Stimulated activated CD4-positive, alpha-beta T cell treated with anti-CD3 and anti-CD28 coated beads, TNF-alpha, amount 100 ng/mL, for 4 hours (primary cell): ENCODE measurements at places on chromosomes 1 and 21.

DNA sequence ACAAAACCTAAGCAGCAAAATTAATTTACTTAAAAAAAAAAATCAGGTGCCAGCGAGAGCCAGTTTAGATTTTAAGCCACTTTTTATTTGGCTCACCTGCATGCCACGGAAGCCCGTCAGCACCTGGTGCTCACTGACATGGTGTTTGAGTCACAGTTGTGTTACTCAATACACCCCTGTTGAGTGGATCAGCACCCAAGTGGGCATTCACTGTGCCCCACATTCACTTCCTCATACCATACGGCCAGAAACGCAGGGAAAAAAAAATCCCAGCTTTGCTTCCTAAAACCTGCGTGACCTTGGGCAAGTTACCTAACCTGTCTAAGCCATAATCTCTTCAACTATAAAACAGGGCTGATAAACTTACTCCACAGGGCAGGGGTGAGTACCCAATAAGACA, 42.8 kb upstream of the SIM2 start:
- DNase-seq: no peak

- no peak for DNase-seq
Observed at GRCh38 chr1:203202431-203203245, 16.1 kb upstream of the CHI3L1 start.

- no peak for DNase-seq
Observed at GRCh38 chr1:11342621-11343032, 69.6 kb downstream of the UBIAD1 start.

GRCh38 chr1:7267493-7267892, 482.2 kb downstream of the CAMTA1 start:
- no peak for DNase-seq

- no peak for DNase-seq
Observed at GRCh38 chr21:42659416-42660117, 6.1 kb downstream of the PDE9A start.

DNA sequence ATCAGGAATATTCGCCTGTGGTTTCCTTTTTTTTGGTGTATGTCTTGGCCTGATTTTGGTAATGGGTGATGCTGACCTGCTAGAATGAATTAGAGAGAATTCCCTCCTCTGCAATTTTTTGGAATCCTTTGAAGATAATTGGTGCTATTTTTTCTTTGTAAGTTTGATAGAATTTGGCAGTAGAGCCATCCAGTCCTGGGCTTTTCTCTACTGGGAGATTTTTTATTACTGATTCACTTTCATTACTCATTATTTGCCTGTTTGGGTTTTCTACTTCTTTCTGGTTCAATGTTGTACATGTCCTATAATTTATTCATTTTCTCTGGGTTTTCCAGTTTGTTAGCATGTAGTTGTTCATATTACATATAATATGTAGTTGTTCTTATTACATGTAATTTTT, 48.7 kb downstream of the NTMT2 start:
- DNase-seq: no peak

DNA sequence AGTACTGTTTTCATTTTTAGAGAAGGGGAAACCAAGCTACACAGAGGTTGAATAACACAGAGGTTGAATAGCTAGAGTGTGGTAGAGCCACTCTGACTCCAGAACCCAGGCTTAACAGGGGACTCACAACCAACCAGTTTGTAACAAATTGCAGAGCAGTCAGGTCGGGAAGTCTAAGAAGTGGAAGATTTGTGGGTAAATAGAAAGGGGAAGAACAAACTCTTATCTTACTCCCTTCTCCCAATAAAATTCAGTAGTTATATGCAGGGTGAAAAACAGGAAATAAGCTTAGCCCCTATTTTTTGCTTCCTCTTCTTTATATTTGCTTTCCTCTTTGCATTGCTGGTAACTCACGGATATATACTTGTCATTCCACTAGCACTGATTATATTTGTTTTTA, 23.2 kb downstream of the CDC42 start:
- DNase-seq: no peak

GRCh38 chr1:50491142-50491541, 67.9 kb upstream of the DMRTA2 start:
- DNase-seq: no peak

DNA sequence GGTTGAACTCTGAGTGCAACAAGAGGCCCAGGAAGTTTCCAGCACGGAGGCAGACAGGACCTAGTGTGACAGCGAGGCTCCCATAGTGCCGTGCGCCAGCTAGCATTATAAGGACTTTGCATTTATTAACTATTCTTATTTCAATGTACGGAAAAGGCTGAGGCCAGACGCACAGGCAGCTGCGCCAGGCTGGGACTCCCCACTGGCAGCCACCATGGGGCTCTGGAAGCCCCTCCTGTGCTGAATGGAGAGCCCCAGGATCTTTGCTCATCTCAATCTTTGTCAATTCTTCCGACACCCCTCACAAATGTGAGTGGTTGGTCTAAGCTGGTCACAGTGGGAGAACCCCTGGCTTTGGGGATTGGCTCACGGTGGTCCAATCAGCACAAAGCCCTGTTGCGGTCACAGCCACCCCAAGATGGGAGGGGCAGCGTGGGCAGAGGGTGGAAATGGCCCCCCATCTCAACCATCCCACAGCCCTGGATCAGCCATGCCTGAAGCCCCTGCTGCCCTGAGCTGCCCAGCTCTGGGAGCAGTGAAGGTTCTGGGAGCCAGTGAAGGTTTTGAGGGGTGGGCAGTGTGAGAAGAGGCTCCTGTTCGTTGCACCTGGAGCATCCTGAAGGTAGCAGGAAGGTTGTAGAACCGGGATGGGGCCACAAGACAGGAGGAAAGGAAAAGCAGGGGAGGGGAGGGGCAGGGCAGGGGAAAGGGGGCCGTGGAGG, 59.5 kb upstream of the ADARB1 start:
- no peak for DNase-seq

GRCh38 chr1:33118274-33118673, 37.3 kb downstream of the AZIN2 start:
- DNase-seq: no peak

DNA sequence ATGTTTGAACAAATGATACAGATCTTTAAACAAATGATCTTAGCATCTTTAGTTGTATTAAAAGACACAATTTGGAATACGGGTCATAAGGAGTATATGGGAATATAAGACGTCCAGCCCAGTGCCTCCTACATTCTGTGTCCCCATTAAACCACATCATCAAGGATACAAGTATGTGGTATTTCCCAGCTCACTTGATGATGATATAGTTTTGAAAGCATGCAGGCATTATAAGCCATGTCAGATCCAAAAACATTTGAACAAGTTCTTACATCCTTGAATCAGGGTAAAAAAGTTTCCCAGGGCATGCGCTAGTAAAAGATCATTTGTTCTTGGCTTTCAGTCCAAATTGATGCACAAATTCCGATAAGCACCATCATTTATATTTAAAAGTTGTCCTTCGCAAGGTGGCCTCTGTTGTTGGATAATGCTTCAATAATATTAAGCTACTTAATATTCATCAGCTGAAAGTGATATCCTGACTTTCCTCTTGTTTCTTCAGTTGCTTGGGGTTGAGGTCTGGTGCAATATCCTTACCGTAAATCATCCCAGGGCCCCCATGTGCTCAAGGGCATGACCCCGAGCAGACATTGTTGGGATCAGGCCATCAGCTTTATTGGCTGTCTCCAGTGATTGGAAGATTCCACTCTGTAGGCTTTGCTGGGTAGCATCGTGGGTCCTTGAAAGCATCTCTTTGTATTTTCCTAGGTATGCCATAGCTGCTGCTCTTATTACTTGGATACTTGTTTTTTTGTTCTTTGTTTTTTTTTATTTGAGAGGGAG, 61.8 kb downstream of the CENPF start:
- no peak for DNase-seq

GRCh38 chr1:147720557-147720956, 39.8 kb downstream of the GJA5 start:
- DNase-seq: no peak

- no peak for DNase-seq
Observed at GRCh38 chr1:57470036-57470435, 46.2 kb upstream of the DAB1 start.

DNA sequence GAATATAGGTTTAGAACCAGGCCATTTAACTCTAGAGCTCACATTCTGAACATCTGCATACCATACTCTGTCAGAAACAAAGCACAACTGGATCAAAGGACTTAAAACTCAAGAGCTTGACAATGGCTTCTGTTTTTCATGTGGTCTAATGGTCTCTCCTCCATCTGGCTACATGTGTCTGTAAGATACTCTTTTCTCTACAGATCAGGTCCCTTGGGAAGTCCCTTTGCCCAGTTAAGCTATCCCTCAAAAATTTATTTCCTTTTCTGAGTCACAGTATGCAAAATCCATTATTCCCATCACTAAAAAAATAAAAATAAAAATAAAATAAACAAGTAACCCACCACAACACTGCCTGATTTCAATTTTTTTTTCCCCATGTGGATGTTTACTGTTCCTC, 357.0 kb upstream of the PRMT6 start:
- no peak for DNase-seq

DNA sequence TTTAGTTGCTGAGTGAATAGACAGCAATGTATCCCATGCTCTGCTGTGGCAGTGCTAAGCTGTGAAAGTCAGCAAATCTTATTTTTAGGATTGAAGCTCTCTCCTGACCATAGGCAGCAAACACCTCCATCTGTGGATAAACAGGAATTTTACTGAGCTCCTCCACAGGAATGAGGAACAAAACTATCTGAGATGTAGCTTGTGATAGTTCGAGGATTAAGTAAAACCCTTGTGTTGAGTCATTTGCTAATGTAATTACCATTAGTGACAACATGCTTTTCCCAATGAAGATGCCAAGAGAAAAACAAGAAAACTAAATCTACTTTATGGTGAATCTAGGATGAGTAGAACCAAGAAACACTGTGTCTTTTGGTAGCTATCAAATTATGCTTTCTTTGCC, 122.7 kb downstream of the CLEC20A start:
- no peak for DNase-seq

- DNase-seq: no peak
Observed at GRCh38 chr1:43932786-43933385, 715 bp upstream of the ARTN start.

DNA sequence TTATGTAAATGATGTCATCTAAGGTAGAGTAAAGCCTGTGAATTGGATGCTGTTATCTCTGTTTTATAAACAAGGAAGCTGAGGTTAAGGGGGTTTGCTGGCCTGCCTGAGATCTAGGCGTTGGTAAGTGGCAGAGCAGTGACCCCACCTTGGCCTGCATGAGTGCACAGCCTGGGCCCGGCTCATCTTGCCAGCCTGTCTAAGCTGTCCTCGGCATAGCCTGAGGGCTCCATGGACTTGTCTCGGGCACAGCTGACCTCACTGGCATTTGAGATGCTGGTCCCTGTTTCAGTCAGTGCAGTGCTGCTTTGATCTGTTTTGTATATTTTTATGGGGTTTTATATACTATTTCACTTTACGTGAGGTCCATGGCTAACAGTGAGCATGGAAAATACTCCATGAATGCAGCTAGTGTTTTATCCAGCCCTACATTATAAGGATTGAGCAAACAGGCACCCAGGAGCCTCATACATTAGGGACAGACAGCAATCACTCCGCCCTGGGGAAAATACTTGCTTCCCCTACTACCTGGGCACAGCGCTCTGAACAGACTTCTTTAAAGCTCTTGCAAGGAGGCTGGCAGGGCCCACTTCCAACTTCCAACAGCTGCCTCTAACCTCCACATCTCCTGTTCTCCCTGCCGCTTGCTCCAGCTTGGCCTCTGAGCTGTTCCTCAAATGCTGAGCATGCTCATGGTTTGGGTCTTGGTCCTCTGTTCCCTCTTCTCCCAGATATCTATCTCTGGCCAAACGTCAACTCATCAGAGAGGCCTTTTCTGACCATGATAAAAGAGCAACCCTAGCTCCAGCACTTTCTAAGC, 150.6 kb upstream of the HMGB4 start:
- DNase-seq: no peak

DNA sequence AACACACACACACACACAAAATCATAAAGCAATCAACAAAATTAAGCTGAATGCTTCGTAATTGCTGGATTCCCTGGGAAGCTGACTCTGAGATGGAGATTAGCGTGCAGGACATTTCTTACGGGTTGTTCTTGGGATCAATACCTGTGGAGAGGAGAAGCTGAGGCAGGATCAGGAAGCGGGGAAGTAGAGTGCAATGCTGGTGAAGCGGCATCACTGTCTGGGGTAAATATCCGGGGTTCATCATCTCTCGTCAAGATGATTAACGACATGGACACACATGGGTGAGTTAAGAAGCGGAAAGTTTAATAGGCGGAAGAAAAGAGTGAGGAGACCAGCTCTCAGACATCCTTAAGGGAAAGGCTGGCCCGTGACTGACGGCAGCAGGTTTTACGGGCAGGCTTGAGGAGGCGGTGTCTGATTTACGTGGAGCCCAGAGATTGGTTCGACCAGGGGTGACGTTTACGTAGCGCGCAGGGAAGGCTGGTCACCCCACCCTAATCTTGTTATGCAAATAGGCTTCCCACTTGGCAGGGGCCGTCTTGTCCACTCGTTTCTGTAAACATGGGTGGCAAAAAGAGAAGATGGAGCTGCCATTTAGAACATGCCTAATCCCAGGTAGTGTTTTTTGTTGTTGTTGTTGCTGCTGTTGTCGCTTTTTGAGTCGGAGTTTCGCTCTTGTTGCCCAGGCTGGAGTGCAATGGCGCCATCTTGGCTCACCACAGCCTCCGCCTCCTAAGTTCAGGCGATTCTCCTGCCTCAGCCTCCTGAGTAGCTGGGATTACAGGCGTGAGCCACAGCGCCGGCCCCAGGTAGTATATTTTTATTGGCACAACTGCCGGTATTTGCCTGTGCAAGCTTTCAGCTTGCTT, 135.6 kb upstream of the KCNJ15 start:
- DNase-seq: no peak

- no peak for DNase-seq
Observed at GRCh38 chr1:33641104-33641830, 168.8 kb downstream of the ZSCAN20 start.

DNA sequence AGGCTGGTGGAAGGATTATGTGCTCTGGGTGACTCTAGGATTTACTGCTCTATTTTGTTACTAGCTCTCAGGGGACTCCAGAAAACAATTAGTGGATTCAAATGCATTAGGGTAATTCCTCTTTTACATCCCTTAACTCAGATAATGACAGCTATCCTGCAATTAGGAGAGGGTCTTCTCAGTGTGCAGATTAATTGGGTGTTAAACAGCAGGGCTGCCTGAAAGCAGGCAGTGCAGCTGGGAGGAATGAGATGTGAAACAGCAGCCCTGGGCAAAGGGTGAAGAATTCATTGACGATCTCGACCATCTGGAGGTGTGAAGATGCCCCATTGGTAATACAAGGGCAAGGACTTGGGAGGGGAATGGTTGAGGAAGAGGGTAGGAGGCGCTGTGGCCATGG, 66.1 kb downstream of the HTR6 start:
- no peak for DNase-seq

GRCh38 chr1:156445789-156446263, 54.7 kb downstream of the MEF2D start:
- peak; percentile 64 for DNase-seq

GRCh38 chr1:220511179-220511578, 16.8 kb upstream of the MARK1 start:
- DNase-seq: no peak

- DNase-seq: no peak
Observed at GRCh38 chr1:12615159-12615864, 2.7 kb downstream of the DHRS3 start.

DNA sequence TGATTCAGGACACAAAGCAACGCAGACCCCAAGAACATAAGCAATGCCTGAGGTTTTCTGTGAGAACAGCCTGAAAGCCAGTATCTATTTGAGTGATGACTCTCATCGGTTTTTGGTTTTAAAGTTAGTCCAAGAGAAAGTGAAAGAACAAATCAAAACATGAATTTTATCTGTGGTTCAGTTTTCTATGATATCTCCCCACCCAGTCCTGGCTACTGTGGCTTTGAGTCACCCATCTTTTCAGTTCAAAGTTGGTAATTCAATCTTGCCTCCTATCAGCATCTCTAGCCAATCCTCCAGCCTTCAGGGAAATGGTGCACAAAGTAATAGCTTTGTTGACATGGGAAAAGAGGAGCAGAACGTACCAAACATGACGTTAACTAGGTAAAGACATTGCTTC, 40.5 kb upstream of the KRTAP19-8 start:
- no peak for DNase-seq
